NB4 (cell line): ENCODE measurements at places on chromosomes 2 and 18.

DNA sequence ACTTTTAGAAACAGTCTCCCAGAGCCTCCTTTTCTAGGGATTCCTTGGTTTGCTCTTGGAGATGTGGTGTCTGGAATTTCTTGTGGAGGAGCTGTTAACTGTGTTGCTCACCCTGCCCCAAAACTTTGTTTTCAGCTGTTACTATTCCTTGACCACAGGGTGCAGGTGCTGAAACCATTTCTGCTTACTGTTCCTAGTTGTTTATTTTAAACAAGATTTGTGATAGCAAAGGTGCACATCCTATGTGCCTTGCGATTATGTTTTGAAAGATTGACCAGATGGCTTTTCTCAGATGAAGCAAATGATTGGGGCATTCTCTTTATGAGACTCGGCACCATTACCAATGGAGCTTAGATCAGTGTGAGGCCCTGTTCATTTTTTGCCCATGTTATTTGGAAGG is 111.2 kb downstream of the RAB3GAP1 start:
- no peak for DNase-seq

DNA sequence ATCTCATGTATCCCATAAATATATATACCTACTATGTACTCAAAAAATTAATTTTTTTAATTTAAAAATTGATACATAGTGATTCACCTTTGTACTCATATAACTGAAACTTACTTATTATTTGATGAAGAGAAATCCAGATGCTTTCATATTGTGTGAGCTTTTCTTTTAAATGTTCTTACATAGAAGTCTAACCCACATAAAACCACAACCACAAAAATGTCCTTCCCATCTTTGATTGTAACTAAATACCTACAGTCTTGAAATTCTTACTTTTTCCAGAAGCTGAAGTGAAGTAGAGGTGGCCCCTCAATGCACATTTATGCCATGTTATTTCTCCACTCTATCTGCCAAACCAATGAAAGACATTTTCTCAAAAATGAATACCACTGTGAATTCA is 117.9 kb upstream of the COL5A2 start:
- DNase-seq = no peak

GRCh38 chr2:54813584-54813983 is 90.1 kb downstream of the EML6 start:
- DNase-seq = no peak

GRCh38 chr2:7071916-7072556 is 154.8 kb downstream of the RNF144A start:
- DNase-seq = peak; percentile 86

- DNase-seq = no peak
Observed at GRCh38 chr2:107589079-107589491, 237.6 kb upstream of the RGPD4 start.

DNA sequence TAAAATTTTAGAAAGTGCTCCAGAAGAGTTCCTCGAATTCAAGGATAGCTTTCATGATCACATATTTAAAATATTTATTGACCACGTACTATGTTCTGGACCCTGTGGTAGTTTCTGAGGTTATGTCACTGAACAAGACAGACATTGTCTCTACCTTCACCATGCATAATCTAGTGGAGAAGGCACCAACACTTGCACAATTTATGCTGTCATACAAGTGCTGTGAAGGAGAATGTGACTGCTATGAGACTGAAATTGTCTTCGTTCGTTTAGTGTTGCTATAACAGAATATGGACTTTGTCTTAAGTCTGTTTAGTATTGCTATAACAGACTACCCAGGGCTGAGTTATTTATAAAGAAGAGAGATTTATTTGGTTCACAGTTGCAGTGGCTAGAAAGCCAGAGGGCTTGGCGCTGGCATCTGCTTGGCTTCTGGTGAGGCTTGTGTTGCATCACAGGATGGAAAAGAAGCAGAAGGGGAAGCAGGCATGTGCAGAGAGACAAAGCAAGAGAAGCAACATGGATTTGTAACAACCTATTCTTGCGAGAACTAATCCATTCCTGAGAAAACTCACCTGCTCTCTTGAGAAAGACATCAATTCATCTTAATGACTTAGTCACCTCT is 50.0 kb upstream of the RFX8 start:
- peak; percentile 85 for DNase-seq

DNA sequence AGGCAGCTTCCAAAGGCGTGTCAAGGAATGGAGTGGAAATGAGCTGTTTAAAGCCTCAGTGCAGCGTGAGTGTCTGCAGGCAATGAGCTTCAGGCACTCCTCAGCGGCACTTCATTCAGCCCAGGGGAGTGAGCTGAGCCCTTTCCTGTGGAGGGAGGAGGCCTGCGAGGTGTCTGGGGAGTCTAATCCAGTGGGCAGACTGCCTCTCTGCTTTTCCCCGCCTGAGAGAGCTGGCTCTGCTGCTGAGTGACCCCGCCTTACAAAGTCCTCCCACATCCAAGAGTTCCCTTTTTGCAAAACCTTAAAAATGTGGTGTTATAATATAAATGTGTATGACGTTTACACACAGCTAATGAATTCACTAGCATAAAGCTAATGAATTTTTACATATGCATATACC is 7.0 kb upstream of the LDLRAD4 start:
- DNase-seq = peak; percentile 42

- peak; percentile 2 for DNase-seq
Observed at GRCh38 chr18:39318008-39318407, 1752.4 kb upstream of the CELF4 start.

DNA sequence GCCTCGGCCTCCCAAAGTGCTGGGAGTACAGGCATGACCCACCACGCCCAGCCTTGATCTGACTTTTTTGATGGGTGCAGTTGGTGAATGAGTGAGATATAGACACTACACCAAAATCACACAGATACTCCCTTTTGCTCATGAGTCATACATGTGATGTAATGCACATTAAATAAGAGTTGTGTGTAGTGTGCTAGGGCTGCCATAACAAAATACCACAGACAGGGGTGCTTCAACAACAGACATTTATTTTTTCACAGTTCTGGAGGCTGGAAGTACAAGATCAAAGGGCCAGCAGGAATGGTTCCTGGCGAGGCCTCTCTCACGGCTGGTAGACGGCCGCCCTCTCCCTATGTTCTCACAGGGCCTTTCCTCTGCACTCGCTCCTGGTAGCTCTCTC is 46.6 kb downstream of the GBX2 start:
- peak; percentile 45 for DNase-seq

GRCh38 chr18:11570769-11571412 is 38.5 kb upstream of the SLC35G4 start:
- peak; percentile 29 for DNase-seq

GRCh38 chr2:240672076-240672700 is 10.5 kb downstream of the AQP12B start:
- DNase-seq = no peak

DNA sequence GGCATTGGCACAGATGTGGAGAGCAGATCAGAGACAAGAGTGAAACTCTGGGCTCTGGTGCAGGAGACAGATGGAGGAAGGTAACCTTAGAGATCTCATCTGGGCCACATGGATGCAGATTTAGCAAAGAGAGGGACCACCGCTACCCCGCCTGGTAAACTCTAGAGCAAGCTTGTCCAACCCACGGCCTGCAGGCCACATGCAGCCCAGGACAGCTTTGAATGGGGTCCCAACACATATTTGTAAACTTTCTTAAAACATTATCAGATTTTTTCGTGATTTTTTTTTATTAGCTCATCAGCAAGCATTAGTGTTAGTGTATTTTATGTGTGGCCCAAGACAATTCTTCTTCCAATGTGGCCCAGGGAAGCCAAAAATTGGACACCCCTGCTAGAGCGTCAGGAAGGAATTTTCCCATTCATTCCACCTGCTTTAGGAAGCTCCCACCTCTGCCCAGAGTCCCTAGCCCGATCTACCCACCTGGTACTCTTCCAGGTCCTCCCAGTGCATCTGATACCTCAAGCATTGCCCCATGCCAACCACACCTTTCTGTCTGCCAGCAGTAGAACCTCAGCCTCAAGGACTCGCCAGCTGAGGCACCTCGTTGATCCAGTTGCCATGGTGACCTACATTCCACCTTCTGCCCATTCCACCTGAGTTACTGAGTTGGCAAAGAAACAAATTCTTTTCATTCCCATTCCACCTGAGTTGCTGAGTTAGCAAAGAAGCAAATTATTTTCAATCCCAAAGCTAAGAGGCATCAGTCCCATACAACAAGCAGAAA is at the start of gene CIB4:
Gene CIB4 (minus strand): TSS at position 586 of the 784 bp plus-strand sequence. CDS start 52 bp downstream, at position 534.
- DNase-seq = no peak

- DNase-seq = no peak
Observed at GRCh38 chr2:88139203-88139702, 11.4 kb upstream of the FABP1 start.
